ENCODE measurements at places on chromosomes 16 and 17. TPM values are rescaled to one million over a fixed set of nuclear protein-coding genes. Genes with fewer than 3 reads are reported as not detected.

ST6GALNAC2 gene
- total RNA-seq = not detected

ADAP2 gene
- total RNA-seq = 0.39 TPM

COPZ2 gene
- total RNA-seq = 5.1 TPM

DNAH9 gene
- not detected for total RNA-seq

EXOC3L1 gene
- not detected for total RNA-seq

SLC9A5 gene
- total RNA-seq = 4.1 TPM

CASKIN1 gene
- 0.63 TPM for total RNA-seq

CX3CL1 gene
- not detected for total RNA-seq

PLCD3 gene
- total RNA-seq = 4.3 TPM

GRAP gene
- total RNA-seq = 26.3 TPM

ESRP2 gene
- total RNA-seq = not detected

OR2C1 gene
- total RNA-seq = not detected
